ENCODE measurements at places on chromosomes 5 and 9. TPM values are rescaled to one million over a fixed set of nuclear protein-coding genes. Genes with fewer than 3 reads are reported as not detected.

ANKRD31 gene
- polyA plus RNA-seq: 0.51 TPM

NOTCH1 gene
- 19.8 TPM for polyA plus RNA-seq

DOLPP1 gene
- 11.4 TPM for polyA plus RNA-seq

ANKRD18B gene
- polyA plus RNA-seq: 7.2 TPM

SYK gene
- polyA plus RNA-seq: 16.5 TPM

C1QTNF2 gene
- 0.53 TPM for polyA plus RNA-seq

LCN10 gene
- polyA plus RNA-seq: 14.9 TPM

DEPDC1B gene
- 2.3 TPM for polyA plus RNA-seq

PCDHA6 gene
- not detected for polyA plus RNA-seq

ORM1 gene
- 0.11 TPM for polyA plus RNA-seq

MARCOL gene
- polyA plus RNA-seq: not detected

SLC6A19 gene
- polyA plus RNA-seq: not detected

CDH12 gene
- polyA plus RNA-seq: not detected

NUTM2F gene
- polyA plus RNA-seq: not detected

CDH18 gene
- not detected for polyA plus RNA-seq

LCN9 gene
- polyA plus RNA-seq: not detected

SHB gene
- 14.7 TPM for polyA plus RNA-seq

COL23A1 gene
- 0.75 TPM for polyA plus RNA-seq

CCL28 gene
- 2.2 TPM for polyA plus RNA-seq

HTR1A gene
- not detected for polyA plus RNA-seq

OCLN gene
- 12.0 TPM for polyA plus RNA-seq

ANKRD33B gene
- polyA plus RNA-seq: 1.3 TPM

SOX30 gene
- 0.04 TPM for polyA plus RNA-seq

AKNA gene
- 5.8 TPM for polyA plus RNA-seq

SPIN1 gene
- polyA plus RNA-seq: 17.7 TPM

PRRX2 gene
- polyA plus RNA-seq: 3.6 TPM

STARD4 gene
- polyA plus RNA-seq: 5.3 TPM

DNAJB5 gene
- 8.9 TPM for polyA plus RNA-seq

All from esophagus (tissue), 2 donors.